Amniotic stem cell (primary cell): ENCODE measurements at places on chromosomes 12 and 14.

DNA sequence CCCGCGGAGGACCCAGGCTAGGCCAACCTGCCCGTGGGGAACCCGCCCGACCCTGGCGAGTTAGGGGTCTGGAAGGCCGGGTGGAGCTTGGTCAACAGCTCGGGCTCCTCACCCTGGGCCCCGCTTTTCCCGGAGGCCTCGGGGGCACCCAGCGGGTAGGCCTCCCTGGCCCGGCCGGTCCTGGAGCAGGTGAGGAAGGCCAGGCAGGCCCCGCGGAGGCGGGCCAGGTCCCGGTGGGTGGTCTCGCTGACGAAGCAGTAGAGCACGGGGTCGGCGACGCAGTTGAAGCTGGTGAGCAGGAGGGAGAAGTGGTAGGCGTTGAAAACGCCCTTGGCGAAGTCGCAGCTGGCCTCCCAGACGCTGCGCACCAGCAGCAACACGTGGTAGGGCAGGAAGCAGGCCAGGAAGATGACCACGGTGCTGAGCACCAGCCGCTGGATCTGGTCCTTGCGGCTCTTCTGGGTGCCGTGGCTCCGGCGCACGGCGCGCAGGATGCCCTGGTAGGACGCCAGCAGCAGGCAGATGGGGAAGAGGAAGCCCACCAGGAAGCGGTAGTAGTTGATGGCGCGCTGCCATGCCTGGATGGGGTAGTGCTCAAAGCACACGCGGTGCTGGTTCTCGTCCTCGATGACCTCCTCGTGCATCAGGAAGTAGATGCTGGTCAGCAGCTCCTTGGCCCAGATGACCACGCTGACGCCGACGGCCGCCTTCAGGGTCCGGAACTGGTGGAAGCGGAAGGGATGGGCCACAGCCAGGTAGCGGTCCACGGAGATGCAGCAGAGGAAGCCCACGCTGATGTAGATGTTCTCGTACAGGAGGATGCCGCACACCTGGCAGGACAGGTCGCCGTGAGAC, 10.3 kb downstream of the GPR68 start:
- no peak for DNase-seq

DNA sequence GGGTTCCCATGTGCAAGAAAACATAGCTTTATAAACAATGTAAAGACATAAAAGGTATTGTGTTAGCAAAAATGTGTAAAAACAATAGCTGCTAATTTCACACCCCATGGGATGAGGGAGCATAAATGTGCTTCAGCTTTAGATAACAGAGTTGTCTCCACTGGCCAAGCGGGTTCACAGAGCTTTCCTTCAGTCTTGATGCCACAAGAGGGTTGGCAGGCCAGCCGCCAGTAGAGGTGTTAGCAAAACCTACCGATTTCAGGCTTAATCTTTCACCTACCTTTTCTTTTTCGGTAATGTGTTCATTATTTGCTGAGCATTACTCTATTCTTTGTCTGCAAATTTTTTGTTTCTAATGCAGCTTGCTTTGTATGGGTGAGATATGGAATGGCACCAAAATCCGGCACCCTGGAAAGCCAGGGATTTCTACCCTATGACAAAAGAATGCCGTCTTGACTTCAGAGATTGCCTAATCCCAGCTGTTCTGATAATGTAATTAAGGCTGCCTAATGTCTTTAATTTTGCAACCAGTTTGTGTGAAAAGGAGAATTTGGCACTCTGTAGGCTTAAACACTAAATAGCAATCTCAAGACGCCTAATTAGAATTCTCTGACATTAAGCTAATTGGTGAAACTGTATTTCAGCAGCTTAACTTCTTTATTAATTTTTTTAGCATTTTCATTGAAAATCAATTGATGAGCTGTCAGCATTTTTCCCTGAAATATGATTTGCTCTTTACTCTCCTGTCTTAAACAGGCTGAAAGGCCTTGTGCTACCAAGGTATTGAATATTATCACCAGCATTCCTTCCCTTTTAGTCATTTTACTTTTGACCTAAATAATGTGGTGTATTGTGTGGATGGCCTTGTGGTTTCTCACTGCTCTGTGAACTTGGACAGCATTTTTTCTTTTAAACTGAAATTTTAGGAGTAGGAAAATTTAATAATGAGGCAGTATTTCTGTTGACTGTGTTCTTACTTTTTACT, 60.7 kb downstream of the POLR3B start:
- no peak for DNase-seq

DNA sequence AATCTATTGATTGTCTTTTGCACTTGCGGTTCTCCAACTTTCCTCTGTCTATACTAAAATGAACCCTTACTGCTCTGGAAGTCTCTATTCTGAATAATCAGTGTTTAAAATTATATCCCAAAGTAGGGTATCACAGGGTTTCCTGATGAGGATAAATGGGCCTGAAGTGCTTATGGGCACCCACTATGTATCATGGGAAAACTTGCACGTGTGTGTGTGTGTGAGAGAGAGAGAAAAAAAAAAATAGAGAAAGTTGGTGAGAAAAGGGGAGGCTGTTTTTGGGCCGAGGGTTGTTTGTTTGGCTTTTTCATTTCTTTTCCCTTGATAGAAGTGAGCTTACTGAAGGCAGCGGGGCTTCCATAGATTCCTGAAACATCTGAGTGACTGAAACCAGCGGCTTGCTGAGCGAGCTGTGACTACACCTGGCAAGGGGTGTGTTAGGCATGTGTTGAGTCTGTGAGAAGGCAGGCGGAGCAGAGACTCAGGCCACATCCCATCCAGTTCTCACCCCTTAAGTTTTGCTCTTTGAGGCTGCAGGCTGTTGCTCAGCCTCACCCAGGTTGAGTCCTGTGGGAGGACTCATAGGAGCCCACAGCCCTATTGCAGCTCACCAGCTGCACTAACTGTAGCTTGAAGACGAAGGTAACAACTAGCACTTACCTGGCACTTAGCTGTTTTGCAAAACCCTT, 17.2 kb downstream of the PPFIBP1 start:
- DNase-seq = no peak

DNA sequence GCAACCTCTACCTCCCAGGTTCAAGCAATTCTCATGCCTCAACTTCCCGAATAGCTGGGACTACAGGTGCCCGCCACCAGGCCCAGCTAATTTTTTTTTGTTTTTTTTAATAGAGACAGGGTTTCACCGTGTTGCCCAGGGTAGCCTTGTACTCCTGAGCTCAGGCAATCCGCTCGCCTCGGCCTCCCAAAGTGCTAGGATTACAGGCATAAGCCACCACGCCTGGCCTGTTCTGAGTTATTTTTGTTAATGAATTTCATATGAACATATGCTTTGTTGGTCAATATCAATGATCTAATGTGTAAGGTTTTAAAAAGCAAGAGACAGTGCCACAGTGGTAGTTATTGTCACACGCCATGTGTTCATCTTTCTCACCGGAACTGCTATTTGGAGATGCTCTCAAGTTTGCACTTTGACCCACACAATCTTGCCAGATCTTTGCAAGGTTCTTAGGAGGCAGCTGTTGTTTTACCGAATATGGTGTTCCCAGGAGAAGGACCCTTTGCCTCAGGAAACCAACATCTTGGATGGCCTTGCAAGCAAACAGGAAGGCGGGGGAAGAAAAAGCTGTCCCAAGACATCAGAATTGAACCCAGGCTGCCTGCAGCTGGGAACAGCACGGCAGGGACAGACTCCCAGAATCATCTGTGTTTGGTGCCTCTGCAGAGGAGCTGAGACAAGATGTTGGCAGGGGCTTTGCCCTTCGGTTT, 30.0 kb downstream of the GALNT16 start:
- no peak for DNase-seq
